SK-N-DZ (cell line): ENCODE measurements at places on chromosomes 13 and 19.

GRCh38 chr19:45245334-45245787 lies at the start of gene EXOC3L2:
Gene EXOC3L2 (minus strand): TSS chr19:45245407. CDS start chr19:45239045, 6,362 bp downstream.
- DNase-seq = no peak

GRCh38 chr13:53050151-53050550 lies 21.5 kb downstream of the OLFM4 start:
- DNase-seq = no peak

- DNase-seq = peak; percentile 74
Observed at GRCh38 chr19:4304538-4305256, at the start of gene FSD1. Gene FSD1 (plus strand): TSS chr19:4304598. CDS start chr19:4304747, 149 bp downstream.

DNA sequence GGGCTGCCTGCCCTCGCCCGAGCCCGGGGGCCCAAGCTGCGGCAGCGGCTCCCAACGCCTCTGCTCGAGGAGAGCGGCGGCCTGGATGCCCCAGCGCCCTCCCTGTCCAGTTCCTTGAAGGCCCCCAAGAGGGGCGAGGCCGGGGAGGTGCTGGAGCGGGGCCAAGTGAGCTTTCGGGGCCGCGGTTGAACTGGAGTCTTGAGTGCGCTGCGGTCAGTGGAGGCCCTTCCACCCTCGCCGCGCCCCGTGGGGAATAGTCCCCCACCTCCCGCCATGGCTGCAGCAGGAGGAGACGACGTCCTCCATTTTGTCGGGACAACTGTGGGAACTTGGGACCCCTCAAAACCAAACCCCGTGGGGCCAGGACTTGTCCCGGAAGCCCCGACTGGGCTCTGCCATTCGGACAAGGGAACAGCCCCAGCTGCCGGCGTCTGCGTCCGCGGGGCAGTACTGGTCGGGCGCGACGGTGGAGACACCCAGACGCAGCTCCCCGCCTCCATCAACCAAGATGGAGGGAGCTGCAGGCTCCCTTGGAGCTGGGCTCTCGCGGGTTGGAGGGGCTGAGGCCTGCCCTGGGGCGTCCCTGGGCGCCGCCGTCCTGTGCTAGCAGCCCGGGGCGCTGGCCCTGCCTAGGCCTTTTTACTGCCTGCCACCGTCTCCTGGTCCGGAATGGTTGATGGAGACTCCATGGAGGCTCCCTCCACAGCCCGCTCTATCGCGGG lies 736 bp upstream of the ZMYM5 start:
- DNase-seq = peak; percentile 40

- no peak for DNase-seq
Observed at GRCh38 chr19:27776020-27776419, 1436.9 kb downstream of the UQCRFS1 start.

- DNase-seq = no peak
Observed at GRCh38 chr13:89034015-89034414, 1362.8 kb downstream of the SLITRK5 start.

- DNase-seq = no peak
Observed at GRCh38 chr19:35184267-35184666, 29.7 kb downstream of the FXYD5 start.

GRCh38 chr19:52270266-52270885 lies 989 bp downstream of the ZNF766 start:
- peak; percentile 2 for DNase-seq

DNA sequence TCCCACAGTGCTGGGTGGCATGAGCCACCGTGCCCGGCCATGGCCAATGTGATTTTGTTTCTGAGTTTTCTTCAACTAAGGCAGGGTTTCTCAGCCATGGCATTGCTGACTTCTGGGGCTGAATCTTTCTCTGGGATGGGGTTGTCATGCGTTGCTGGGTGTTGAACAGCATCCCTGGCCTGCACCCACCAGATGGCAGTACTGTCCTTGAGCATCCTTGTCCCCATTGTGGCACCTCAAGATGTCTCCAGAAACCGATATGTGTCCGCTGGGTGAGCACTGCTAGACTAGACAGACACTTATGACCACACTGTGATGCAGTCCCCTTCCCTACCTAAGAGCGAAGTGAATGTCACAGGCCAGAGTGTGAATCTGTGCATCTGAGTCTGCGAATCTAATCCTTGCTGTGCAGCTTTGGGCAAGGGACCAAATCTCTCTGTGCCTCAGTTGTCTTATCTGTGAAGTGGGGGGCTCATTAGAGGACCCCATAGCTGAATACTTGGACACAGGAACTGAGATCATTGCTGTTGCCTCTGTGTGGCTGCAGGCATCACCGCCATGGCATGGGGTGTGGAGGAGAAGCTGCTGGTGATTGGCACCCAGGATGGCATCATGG lies 50.3 kb upstream of the SIN3B start:
- peak; percentile 52 for DNase-seq

GRCh38 chr19:36986601-36987000 lies 70.5 kb downstream of the ZNF568 start:
- DNase-seq = no peak
